Activated naive CD8-positive, alpha-beta T cell treated with anti-CD3 and anti-CD28 coated beads, Interleukin-2, amount 10 ng/mL, durations not matched to agents 7 days and 5 days (primary cell): ENCODE measurements at places on chromosomes 12 and 14. TPM values are rescaled to one million over a fixed set of nuclear protein-coding genes. Genes with fewer than 3 reads are reported as not detected.

STAC3 gene
- 10.7 TPM for total RNA-seq

DNA sequence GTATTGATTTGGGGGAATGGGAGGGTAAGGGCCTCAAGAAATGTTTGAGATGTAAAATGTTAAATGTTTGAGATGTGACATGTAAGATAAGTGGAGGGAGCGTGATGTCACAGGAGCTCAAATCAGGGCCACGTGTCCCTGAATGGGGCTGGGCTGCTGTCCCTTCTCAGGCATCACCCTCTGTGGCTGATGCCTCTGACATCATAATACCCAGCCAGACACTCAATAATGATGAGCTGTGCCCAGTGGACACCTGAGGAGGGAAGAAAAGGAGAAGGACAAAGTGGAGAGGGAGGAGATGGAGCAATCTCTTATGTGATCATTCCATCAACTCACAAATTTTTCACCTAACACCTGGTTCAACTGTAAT lies 120.8 kb downstream of the SAMD4A start:
- H3K4me3 ChIP-seq, result no peak overlapping the region
- H3K4me1 ChIP-seq, result peaks cover 21% of the 10 kb centered on the region

GPR132 gene
- 43.5 TPM for total RNA-seq

DNA sequence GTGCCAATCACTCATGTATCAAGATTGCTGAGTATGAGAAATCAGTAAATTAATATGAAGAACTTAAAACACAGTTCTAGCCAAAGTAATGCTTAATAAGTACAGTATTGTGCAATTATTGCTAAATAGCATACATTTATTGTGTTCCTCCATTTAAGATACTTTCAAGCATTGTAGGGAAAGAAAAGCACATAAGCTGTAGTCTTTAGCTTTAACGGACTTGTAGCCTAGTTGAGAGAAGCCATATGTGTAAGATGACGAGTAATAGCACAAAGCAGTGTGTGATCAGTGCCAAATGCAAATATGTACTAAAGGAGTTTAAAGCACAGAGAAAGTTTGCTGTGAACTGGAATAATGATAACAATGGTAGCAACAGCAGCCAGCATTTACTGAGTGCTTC lies 38.1 kb downstream of the ETV6 start:
- no peak overlapping the region for H3K4me3 ChIP-seq
- no peak overlapping the region for H3K27ac ChIP-seq
- H3K27me3 ChIP-seq, result no peaks in the 10 kb centered on the region
- peaks cover 4% of the 10 kb centered on the region for H3K36me3 ChIP-seq

EIF5 gene
- 222 TPM for total RNA-seq

GRCh38 chr12:99271071-99271470 lies 376.5 kb upstream of the GARIN6 start:
- H3K27ac ChIP-seq, result no peak overlapping the region
- H3K27me3 ChIP-seq, result no peaks in the 10 kb centered on the region
- H3K4me3 ChIP-seq, result no peak overlapping the region
- H3K4me1 ChIP-seq, result no peaks in the 10 kb centered on the region
- DNase-seq, result no peak
